ENCODE measurements at places on chromosomes 4 and X. TPM values are rescaled to one million over a fixed set of nuclear protein-coding genes. Genes with fewer than 3 reads are reported as not detected.

DNA sequence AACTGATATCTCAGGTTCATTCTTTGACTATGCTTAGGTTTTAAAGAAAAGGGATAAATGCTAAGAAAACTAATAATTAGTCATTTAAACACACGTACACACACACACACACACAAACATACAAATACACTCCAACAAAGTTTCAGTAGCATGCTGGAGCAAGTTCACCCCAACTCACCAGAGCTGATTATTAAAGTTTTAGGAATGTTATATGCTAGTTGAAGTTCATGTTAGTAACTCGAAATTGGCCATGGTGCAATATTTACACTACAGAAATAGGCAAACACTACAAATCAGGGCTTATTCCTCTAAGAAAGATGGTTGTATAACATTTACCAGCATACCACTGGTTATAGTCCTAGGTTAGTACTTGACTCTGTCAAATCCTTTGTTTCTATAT, 384.0 kb upstream of the DIPK2B start:
- no peaks in the 10 kb centered on the region for H3K27me3 ChIP-seq
- H3K4me1 ChIP-seq = no peaks in the 10 kb centered on the region
- no peak overlapping the region for H3K27ac ChIP-seq
- DNase-seq = no peak

- no peak overlapping the region for H3K27ac ChIP-seq
- no peak for DNase-seq
- peaks cover 35% of the 10 kb centered on the region for H3K36me3 ChIP-seq
- H3K27me3 ChIP-seq = peaks cover 16% of the 10 kb centered on the region
- peaks cover 7% of the 10 kb centered on the region for H3K4me1 ChIP-seq
Measured at GRCh38 chrX:47230136-47230868, 2.5 kb upstream of the USP11 start.

DNA sequence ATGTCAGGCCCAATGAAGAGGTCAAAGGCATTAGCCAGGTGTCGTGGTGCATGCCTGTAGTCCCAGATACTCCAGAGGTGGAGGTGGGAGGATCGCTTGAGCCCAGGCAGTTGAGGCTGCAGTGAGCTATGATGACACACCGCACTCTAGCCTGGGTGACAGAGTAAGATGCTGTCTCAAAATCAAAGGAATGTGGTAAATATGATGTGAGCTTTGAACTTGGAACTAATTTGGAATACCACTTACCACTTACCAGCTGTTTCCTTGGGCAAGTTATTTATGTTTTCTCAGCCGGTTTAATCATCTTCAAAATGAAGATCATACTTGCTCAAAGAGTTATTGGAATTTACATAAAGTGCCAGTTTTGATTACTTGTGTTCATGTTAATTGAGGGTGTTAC, 23.8 kb upstream of the SEPSECS start:
- DNase-seq = no peak
- no peaks in the 10 kb centered on the region for H3K36me3 ChIP-seq
- H3K27ac ChIP-seq = no peak overlapping the region
- no peaks in the 10 kb centered on the region for H3K4me1 ChIP-seq
- no peaks in the 10 kb centered on the region for H3K27me3 ChIP-seq

DNA sequence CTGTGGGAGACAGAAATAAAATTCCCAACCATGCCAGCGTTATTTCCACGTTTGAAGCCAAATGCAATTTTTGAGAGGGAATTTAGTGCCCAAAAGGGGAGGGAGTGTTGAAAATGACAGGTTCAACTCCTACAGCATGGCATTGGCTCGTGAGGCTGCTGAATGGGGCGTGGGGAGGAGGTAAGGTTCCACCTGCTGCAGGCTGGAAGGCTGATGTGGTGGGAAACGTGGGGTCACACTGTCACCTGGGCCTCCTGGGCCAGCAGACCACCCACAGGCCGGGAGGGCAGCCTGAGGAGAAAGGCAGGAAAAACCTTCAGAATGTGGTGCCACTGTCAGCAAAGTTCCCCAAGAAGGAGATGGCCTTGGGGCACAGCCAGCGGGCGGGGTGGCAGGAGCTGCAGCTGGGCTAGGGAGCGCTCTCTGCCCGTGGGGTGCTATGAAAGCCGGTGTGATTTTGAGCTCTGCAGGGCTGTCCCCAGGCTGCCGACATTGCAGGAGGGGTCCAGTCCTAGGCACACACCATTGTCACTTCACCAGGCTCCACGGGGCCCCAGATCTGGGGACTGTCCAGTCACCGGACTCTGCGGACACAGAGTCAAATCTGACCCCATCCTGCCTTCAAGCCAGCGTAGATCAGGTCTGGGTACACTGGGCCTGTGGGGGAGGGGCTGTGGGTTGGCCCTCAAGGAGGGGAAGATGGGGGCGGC, 19.6 kb downstream of the MSANTD1 start:
- H3K4me1 ChIP-seq = peaks cover 21% of the 10 kb centered on the region
- peaks cover 18% of the 10 kb centered on the region for H3K36me3 ChIP-seq
- H3K4me3 ChIP-seq = no peak overlapping the region
- no peak for DNase-seq
- no peak overlapping the region for H3K27ac ChIP-seq
- H3K27me3 ChIP-seq = no peaks in the 10 kb centered on the region

GRCh38 chr4:124183231-124183630, 529.3 kb downstream of the ANKRD50 start:
- H3K4me3 ChIP-seq = no peak overlapping the region
- H3K27me3 ChIP-seq = no peaks in the 10 kb centered on the region
- peak; percentile 17 for DNase-seq
- H3K27ac ChIP-seq = no peak overlapping the region
- no peaks in the 10 kb centered on the region for H3K36me3 ChIP-seq

DNA sequence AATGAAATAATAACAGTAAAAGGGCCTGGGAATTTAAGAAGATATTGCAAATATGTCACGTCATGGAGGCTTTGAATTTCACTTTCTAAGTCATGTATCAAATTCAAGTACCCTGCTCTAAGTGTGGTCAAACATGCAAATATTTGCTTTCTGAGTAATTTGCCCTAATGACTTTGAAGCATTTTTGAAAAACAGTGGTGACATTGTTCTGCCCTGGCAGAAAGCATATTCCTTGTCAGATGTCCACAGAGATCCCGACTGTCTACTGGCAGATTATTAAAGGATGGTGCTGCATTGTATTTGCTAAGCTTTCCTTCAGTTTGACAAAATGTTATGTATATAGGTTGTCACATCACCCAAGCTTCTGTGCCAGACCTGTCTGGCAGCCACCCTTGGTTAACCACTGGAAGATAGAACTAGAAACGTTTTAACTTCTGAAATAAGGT, 92.5 kb downstream of the ANK2 start:
- H3K4me3 ChIP-seq = no peak overlapping the region
- DNase-seq = no peak
- peaks cover 6% of the 10 kb centered on the region for H3K4me1 ChIP-seq
- H3K36me3 ChIP-seq = no peaks in the 10 kb centered on the region

DNA sequence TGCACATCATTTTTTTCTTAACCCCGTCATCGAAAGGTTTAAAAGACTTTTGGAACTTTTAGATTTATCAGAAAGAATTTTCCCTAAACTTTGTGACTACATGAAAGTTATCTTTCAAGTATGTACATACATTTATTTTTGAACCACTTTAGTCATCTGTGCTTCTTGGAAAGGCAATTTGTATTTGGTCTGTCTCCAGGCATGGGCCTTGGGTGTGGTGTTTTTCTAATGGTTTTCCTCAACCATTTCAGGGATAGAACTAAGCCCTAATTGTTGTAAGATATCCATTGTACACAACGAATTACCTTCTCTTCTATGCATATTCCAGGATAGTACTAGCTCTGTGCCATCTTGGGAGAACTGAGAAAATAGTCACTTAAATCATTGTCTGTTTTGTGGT, 191.5 kb upstream of the RPL34 start:
- DNase-seq = no peak
- H3K27me3 ChIP-seq = no peaks in the 10 kb centered on the region
- no peak overlapping the region for H3K4me3 ChIP-seq

Gene RASSF6
- 0.35 TPM for polyA plus RNA-seq

Gene HDX
- polyA plus RNA-seq = 6.8 TPM

- DNase-seq = no peak
- peaks cover 2% of the 10 kb centered on the region for H3K27me3 ChIP-seq
- peaks cover 3% of the 10 kb centered on the region for H3K36me3 ChIP-seq
Measured at GRCh38 chrX:136671006-136671610, 23.1 kb downstream of the CD40LG start.

Gene ELF4
- 1.9 TPM for polyA plus RNA-seq

DNA sequence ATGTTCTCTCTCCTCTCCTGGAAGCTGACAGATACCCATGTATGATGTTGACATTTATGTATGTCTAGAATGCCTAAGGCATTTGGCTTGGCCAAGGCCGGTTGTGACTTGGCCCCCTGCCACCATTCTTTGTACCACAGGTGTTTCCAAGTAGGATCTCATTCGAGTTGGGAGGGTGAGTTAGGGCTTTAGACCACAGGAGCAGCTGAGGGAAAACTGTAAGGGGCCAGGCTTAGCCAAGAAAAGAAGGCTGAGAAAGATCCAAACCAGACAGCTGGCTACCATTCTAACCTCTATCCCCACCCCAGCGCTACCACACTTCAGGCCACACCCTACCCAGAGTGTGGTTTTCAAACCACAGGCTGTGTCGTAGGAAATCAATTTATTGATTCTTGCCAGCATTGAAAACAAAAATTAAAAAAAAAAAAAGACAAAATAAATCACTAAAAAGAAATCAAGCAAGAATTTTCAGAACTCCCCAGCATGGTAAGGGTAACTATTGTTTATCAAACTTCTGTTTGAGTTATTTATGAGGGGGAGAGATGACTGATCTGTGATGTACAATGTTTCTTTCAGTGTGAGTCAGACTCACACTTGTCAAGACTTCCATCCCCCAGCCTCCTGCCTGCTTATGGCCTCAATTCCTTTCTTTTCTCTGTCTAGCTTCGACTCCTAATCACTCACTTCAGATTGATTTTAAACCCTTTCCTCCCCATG, 9.9 kb downstream of the TMSB4X start:
- no peaks in the 10 kb centered on the region for H3K4me1 ChIP-seq
- H3K27ac ChIP-seq = no peak overlapping the region
- H3K27me3 ChIP-seq = no peaks in the 10 kb centered on the region
- no peak overlapping the region for H3K4me3 ChIP-seq
- H3K36me3 ChIP-seq = no peaks in the 10 kb centered on the region
- no peak for DNase-seq

- H3K27ac ChIP-seq = no peak overlapping the region
- no peak for DNase-seq
- peaks cover 2% of the 10 kb centered on the region for H3K27me3 ChIP-seq
- peaks cover 16% of the 10 kb centered on the region for H3K4me1 ChIP-seq
- H3K4me3 ChIP-seq = no peak overlapping the region
Measured at GRCh38 chr4:11368701-11369115, 60.0 kb downstream of the HS3ST1 start.

Gene FGFBP2
- 0.44 TPM for polyA plus RNA-seq

GRCh38 chr4:148436512-148436911, 5.7 kb downstream of the NR3C2 start:
- no peaks in the 10 kb centered on the region for H3K4me1 ChIP-seq
- no peaks in the 10 kb centered on the region for H3K36me3 ChIP-seq
- peaks cover 2% of the 10 kb centered on the region for H3K27me3 ChIP-seq

DNA sequence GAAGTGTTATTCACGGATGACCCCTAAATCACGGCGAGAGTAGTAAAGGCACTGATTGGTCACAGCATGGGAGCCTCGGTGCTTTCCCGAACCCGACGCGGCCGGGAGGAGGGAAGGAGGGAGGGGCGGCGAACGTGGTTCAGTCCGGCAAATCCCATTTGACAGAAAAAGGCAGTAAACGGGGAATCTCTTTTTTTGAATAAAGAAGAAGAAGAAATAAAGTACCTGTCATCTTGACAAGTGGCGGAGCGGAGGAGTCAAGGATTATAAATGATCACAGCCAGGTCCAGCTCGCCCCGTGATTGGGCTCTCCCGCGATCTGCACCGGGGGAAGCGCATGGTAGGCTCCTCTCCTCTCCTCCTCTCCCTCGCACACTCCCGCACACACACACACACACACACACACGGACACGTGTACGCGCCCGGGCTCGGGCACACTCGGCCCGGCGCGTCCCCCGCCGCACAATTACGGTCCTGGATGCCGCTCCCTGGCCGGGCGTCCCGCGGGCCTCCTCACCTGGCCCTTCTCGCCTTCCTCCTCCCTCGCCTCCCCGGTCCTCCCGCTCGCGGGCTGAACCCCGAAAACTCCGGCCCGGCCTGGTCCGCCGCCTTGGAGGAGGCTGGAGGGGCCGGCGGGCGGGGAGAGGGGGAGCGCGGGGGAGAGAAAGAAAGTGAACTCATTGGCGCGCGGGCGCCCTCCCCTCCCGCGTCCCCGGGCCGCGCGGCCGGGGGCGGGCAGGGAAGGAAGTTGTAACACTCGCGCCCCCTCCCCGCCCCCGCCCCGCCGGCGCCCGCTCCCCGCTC, 99.2 kb upstream of the TENM3 start:
- H3K4me3 ChIP-seq = peak overlapping the region; percentile 77
- H3K27ac ChIP-seq = peak overlapping the region; percentile 78
- no peaks in the 10 kb centered on the region for H3K36me3 ChIP-seq
- DNase-seq = peak; percentile 59
- peaks cover 33% of the 10 kb centered on the region for H3K4me1 ChIP-seq

GRCh38 chr4:17597517-17597916, 16.9 kb upstream of the MED28 start:
- H3K36me3 ChIP-seq = peaks cover 33% of the 10 kb centered on the region
- H3K4me1 ChIP-seq = no peaks in the 10 kb centered on the region
- DNase-seq = no peak
- no peak overlapping the region for H3K27ac ChIP-seq
- no peaks in the 10 kb centered on the region for H3K27me3 ChIP-seq

Gene JCHAIN
- not detected for polyA plus RNA-seq

Gene MAGEB17
- polyA plus RNA-seq = 0.54 TPM

DNA sequence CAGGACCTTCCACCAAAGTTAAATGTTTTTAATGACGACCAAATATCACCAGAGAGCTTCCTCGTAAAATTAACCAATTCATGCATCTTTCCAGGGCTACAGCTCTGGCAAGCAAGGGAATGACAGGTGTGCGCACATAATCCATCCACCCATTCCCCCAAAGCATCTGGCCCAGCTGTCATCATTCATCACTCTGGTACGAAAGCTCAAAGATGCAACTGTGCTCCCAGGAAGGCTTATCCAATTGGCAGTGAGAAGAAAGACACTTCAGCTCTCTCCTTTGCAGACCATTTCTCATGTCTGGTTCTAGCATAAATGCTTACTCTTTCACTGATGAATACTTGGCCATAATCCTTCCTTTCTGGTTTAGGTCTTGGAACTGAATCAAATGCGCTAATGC, 139.2 kb downstream of the NSUN7 start:
- H3K27ac ChIP-seq = no peak overlapping the region
- peaks cover 33% of the 10 kb centered on the region for H3K4me1 ChIP-seq
- no peaks in the 10 kb centered on the region for H3K27me3 ChIP-seq
- H3K36me3 ChIP-seq = peaks cover 13% of the 10 kb centered on the region
- no peak for DNase-seq
- H3K4me3 ChIP-seq = no peak overlapping the region

DNA sequence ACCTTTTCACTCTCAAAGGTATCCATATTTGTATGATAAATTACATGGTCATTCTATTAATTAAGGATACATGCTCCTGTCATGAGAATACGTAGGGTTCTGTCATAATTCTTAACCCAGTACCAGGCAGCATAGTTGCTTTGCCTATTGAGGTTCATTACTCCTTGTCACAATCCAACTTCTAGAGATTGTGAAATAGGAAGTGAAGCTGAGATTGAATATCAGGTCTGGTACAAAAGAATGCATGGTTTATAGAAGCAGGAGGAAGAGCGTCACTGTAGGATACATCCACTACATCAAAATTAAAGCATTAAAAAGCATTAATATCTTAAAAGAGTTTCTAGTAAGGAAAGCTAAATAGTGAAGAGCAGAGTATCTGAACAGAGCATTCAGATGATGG, 647.0 kb downstream of the IQCM start:
- no peak overlapping the region for H3K27ac ChIP-seq
- no peak for DNase-seq
- no peaks in the 10 kb centered on the region for H3K4me1 ChIP-seq
- no peak overlapping the region for H3K4me3 ChIP-seq

Gene ALB
- 1.8 TPM for polyA plus RNA-seq

GRCh38 chrX:150199181-150199580, 163.9 kb upstream of the MAMLD1 start:
- H3K4me1 ChIP-seq = peaks cover 15% of the 10 kb centered on the region
- H3K27ac ChIP-seq = no peak overlapping the region
- H3K36me3 ChIP-seq = no peaks in the 10 kb centered on the region
